ENCODE measurements at places on chromosomes 7 and 10.

DNA sequence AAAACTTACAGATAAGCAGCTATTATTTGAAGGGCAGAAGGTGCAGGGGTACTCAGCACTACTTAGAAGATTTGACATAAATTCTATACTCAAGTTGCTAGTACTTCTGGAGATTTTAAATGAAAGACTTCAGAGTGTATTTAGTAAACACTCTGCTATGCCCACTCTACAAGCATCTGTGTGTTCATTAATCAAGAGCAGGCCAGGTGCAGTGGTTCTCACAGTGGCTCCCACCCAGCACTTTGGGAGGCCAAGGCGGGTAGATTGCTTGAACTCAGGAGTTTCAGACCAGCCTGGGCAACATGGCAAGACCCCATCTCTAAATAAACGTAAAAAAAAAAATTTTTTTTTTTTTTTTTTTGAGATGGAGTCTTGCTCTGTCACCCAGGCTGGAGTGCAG is 38.9 kb upstream of the TOMM7 start:
- DNase-seq, result no peak

DNA sequence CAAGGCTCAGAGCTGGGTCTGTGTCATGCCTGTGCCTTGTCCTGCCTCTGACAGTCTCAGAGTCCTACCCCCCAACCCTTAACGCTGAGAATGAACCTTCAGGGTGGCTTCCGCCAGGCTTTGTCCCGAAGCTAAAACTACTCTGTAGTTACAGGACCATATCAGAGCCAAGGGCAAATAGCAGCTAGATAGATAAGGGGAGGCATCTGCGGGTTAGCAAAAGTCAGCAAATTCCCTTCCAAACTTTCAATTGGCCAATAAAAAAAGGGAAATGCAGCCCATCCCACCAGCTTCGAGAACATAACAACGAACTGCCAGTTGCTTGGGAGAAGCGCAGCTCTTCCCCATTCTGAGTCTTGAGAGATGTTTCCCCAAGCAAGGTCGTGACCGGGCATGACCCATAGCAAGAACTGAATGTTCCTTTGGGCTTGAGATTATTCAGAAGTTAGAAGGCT is 17.7 kb downstream of the CCL24 start:
- no peak for DNase-seq

- DNase-seq, result no peak
These were observed 40.7 kb upstream of the LYZL1 start for GRCh38 chr10:29248158-29248557.

- no peak for DNase-seq
These were observed 18.4 kb downstream of the VSTM4 start for GRCh38 chr10:49096890-49097445.

DNA sequence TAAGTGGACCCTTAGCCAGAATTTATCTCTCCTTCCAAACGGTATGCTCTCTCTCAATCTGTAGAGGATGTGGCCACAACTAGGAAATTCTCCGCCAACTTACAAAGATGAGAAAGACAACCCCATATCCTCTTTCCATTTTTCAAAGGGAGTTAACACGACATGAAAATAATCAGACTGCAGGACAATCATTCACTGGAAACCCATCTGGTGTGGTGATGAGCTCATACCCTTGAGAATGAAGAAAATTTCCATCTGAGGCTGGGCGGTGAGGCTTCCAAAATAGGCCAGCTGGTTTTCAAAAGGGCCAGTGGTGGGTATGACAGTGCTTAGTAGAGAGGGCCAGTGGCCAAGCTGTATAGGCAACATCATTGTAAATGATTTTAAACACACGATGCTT is 369.6 kb downstream of the FRMD4A start:
- no peak for DNase-seq

- no peak for DNase-seq
These were observed 256.3 kb upstream of the MAGI2 start for GRCh38 chr7:79709574-79710409.

DNA sequence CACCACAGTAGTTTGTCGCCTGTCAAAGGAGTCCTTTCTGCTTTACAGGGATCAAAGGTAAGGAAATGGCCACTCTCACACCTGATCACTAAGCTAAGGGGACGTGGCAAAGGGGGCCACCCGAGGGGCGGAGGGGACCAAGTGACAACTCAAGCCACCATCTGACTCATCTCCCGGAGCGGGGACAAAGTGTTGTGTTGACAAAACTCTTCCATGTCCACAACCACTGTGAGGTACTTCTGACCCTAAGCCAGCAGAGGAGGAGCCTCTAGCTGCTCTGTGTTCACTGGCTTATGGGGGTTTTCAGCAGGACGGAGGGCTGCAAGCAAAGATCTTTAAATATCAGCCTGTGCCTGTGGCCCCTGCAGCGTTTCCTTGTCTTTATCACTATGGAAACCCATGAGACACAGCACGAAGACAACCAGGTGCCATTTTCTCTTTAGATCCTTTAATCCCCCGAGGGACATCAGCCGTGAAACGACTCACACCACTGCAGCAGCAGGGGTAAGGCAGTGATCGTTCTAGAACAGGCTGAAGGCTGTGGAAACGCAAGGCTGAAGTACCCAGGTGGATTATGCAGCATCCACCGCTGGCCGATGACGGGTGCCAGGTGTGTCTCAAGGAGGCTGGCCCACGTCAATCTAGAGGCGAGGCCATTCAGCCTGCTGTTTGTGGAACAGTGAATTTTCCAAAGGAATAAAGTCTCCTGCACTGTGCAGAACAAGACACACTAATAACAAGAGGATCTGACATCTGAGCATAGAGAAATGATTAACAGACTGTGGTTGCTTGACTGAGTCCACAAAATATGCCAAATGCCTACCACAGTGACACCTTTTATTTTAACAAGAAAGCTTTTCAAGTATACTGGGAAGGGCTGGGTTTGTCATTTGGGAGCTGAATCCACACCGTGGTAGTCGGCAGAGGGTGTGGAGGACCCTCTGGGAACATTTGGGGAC is 26.6 kb upstream of the DDC start:
- no peak for DNase-seq

DNA sequence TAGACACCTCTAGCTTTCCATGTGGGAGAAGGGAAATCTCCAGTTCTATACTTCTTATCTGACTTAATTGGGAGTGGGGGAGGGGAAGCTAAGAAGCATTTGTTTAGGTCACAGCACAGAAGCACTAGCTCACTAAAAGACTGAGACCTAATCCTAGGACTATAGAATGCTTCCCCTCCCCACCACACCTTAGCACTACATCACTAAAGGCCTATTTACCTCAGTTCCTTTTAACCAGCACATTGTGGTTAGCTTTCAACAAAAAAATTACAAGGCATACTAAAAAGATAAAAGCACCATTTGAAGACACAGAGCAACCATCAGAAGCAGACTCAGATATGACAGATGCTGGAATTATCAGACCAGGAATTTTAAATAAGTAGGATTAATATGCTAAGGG is 53.8 kb upstream of the ADRA2A start:
- DNase-seq, result no peak

DNA sequence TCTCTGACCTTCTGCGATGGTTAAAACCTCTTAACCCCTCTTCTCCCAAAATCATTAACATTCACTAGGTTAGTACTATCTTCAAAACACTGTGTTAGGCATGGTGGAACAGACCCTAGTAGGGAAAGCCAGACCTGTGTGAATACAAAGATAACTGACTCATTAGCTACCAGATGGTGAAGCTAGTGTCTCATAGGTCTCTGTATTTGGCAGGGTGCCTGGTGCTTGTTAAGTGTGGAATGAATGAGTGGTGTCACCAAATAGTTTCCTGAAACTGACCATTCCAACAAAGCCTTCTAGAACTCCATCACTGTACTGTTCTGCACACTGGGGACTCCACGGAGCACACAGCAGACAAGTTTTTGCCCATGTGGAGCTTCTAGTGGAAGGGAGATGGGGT is 27.7 kb upstream of the TM9SF3 start:
- no peak for DNase-seq

DNA sequence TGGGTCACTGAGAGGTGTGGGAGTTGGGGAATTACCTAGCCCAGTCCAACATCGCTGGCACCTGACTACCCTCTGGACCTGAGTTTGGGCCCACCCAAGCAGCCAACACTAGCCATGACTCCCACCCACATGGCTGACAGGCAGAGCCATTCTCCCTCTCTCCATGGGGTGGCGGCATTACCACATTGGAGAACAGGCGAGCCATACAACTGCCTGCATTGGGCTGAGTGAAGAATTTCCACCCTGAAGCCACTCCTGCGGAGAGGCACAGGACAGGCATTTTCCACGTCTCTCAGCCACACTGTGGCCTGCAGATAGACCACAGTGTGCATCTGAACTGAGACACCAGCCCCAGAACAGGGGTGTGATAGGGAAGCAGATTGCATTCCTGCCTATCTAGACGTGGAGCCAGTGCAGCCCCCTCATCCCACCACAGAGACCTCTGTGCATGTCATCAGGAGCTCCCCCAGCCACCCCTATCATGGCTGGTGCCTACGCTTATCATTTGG is 58.2 kb upstream of the ANTXRL start:
- DNase-seq, result peak; percentile 80

- DNase-seq, result no peak
These were observed 137.3 kb downstream of the CELF2 start for GRCh38 chr10:11154849-11155498.

- peak; percentile 80 for DNase-seq
These were observed 83.9 kb downstream of the JAZF1 start for GRCh38 chr7:28096713-28097112.

DNA sequence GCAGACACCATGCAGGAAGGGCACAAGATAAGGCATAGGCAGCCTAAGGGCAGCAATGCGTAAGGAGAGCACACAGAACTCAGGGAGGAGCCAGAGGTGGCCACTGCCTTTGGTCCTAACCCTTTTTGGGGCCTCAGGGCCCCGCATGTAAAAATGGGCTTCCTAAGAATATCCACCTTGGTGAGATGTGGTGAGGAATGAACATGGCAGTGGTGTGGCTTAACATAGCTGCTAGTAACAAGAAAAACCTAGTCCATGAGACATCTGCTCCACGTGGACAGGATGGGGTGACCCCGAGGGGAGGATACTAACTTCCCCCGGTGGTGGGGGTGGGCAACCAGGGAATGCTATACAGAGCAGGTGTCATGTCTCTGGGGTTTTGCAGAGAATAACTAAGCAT is 18.0 kb downstream of the MAT1A start:
- DNase-seq, result no peak

DNA sequence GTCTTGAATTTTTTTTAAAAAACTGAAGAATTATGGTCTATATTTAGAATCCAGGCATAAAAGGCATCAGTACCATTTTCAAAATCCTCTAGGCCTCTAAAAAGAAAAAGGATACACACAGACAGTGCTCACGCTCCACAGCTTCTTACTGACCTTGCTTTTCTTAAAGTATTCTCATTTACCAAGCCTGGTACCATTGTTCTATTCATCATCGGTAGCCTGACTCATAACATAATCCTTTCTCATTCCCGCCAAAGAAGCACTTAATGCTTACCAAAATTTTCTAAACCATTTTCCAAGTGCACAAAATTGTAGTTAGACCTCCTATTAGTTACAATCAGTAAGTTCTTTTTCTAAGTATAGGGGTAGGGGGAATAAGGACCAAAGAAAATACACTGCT is 54.6 kb downstream of the ATE1 start:
- no peak for DNase-seq

DNA sequence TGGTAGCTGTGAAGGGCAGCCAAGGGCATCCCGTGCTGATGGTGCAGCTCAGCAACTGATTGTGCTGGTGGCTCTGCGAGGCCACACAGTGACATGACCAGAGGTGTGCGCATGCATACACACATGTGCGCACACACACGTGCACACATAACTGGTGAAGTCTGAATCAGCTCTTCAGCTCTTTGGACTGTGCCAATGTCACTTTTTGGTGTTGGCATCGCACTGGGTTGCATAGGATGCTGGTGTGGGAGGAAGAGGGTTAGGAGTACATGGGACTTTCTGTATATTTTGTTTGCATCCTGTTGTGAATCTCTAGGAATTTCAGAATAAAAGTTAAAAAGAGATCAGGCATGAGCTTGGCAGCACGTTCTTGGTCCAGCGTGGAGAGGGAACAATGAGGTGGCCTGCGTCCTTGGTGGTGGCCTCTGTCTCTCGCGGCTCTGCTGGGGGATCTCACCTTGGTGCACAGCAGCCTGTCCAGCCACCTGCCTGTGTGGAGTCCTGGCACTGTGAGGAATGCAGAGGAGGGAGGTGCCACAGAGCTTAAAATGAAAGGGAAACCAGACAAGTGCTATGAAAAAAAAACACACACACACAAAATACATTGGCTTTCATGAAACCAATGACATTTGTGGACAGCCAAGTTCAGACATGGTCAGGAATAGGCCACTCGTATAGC is 124.0 kb downstream of the TRRAP start:
- no peak for DNase-seq

DNA sequence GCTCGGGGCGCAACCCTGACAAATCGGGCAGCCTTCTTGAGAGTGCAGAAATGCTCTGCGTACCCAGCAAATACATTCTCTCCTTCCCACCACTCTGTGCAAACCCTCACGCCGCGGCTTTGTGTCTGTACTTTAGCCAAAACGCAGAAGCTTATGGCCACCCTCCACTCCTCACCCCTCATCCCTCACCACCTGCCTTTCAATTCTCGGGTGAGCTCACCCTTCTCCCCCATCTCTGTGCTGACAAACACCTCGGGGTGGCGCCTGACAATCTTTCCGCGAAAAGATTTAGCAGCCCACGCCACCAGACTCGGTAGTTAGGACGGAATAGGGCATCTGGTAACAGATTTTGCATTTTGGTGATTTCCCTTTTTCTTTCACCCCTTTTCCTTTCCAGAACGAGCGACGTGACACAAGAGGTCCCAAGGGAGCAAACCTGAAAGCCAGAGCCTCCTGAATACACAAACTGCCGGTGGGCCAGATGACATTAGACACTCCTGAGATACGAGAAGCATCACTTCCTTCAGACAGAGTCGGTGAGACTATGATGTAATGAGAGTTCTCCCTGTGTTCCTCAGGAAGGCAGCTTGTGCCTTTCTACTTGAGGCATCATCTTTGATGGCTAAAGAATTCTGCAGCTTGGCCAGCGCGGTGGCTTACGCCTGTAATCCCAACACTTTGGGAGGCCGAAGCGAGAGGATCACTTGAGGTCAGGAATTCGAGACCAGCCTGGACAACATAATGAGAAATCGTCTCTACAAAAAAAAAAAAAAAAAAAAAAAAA is 671 bp upstream of the ATAD1 start:
- DNase-seq, result peak; percentile 30

- DNase-seq, result no peak
These were observed 24.9 kb downstream of the PRLHR start for GRCh38 chr10:118570591-118570990.

DNA sequence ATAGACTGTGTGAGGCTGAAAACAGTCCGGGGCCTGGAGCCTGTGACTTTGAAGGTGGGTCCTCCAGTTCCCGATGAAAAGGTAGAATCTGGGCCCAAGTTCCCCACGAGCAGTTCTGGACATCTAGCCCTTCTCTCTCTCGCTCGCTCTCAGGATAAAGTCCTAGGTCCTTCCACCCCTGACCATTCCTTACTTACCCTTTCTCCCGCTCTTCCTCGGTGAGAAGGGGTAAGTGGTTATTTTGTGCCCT is 713 bp downstream of the IMMP2L start:
- DNase-seq, result no peak

GRCh38 chr7:47197486-47197885 is 384.4 kb downstream of the TNS3 start:
- no peak for DNase-seq

- no peak for DNase-seq
These were observed 48.8 kb downstream of the ARHGAP22 start for GRCh38 chr10:48556065-48556464.
